ENCODE measurements at places on chromosomes 7 and 10.

GRCh38 chr10:116385994-116386809 is 41.4 kb upstream of the PNLIPRP3 start:
- no peak for DNase-seq

- no peak for DNase-seq
These were observed 235.5 kb downstream of the NXPH1 start for GRCh38 chr7:8668627-8669500.

DNA sequence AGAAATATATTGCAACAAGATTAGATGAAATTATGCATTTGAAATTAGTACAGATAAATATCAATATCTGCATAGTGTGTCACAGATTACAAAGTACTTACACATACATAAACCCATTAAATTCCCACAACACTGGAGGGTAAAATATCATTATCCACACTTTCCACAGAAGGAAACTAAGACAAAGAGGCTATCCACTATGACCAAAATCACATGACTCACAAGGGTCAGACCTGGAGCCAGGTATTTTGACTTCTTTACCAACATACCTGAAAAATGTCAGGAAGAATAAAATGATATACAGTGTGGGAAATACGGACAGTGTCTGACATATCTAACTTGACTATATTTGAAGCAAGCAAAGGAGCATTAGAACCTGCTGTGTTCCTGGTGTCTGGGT is 34.1 kb downstream of the HYCC1 start:
- no peak for DNase-seq

DNA sequence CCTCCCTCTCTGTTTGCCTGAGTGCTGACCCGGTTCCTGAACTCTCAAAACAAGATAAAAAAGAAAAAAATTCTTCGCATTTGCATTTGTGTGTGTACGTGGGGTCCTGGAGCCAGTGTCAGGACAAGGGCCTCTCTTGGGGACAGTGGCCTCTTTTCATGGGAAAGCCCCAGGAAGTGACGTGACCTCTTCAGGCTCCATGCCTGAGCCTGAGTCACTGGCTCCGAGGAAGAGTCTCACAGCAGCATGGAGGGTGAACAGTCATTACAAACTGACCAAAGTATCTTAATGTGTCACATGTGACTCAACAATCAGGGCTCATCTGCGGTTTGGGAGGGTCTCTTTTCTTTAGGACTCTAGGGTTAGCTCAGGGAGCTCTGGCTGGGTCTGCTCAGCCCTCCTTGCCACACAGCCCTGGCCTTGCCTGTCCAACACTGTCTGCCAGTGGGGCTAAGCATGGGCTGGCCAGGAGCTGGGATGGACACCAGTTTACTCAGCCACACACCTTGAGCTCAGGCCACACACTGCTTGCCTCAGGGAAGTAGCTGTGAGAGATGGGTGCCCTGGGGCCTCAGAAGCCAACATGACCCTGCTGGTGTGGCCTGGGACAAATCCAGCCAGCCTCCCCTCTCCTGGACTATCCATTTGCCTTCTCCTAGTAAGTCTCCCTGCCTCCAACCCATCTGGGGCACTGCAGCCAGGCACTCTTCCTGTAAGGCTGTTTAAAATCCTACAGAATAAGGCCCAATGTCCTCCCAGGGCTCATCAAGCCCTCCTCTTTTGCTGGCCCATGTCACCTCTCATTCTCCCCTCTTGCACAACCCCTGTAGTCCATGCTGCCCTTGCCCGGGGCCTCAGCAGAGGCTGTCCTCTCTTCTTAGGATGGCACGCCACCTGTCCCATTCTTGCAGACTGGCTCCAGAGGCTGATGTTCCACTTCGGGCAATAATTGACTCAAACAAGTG is 10.5 kb downstream of the TMEM273 start:
- no peak for DNase-seq

DNA sequence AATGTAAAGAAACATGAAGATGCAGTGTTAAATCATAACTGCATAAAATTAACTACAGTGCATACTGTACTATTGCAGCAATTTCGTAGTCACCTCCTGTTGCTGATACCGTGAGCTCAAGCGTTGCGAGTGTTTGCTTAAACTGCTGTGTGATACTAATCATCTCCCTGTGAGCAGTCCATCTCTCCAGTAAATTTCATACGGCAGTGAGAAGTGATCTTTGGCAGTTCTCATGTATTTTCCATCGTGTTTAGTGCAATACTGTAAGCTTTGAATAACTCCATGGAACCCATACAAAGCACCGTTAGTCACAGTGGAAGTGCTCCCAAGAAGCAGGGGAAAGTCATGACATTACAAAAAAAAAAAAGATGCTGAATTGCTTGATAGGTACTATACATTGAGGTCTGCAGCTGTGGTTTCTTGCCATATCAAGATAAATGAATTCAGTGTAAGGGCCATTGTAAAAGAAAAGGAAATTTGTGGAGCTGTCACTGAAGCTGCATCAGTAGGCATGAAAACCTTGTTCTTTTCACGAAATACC is 360.4 kb downstream of the EXOC4 start:
- DNase-seq, result no peak

DNA sequence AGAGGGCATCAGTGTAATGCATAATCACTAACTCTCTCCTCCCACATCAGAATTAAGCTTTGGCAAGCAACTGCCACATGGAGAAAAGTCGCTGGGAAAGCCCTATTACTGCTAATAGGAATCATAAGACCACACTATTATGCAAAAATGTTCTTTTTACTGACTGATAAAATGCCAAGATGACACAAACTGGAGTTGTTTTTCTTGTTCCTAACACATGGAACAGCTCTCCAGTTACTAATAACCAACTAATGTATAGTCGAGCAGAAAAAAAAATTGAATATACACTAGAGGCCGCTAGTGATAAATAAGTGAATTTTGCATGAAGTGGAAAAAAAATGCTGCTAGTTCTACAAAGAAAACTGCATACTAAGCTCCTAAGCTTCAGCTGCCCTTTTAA is 165.6 kb downstream of the TPK1 start:
- DNase-seq, result no peak

All from NCI-H187 (cell line).